Muscle of arm (tissue), 14 donors: ENCODE measurements at places on chromosomes 6 and 20. TPM values are rescaled to one million over a fixed set of nuclear protein-coding genes. Genes with fewer than 3 reads are reported as not detected.
A peak's percentile ranks its signal among the peaks of the same experiment; 100 is the strongest.

DNA sequence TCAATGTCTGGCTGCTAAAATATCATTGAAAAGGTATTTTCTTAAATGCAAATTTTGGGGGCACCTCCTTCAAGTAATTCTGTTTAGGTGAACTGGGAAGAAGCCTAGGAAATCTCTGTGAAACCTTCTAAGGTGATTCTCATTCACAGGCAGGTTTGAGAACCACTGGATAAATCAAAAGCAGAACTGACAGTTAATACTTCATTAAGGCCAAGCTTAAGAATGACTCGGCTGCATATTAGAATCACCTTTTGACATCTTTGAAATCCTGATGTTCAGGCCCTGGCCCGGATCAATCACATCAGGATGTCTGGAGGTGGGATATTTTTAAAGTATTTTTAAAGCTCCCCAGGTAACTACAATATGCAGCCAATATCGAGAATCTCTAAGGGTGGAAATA is 50.6 kb downstream of the FKBP1C start:
- DNase-seq = no peak

DNA sequence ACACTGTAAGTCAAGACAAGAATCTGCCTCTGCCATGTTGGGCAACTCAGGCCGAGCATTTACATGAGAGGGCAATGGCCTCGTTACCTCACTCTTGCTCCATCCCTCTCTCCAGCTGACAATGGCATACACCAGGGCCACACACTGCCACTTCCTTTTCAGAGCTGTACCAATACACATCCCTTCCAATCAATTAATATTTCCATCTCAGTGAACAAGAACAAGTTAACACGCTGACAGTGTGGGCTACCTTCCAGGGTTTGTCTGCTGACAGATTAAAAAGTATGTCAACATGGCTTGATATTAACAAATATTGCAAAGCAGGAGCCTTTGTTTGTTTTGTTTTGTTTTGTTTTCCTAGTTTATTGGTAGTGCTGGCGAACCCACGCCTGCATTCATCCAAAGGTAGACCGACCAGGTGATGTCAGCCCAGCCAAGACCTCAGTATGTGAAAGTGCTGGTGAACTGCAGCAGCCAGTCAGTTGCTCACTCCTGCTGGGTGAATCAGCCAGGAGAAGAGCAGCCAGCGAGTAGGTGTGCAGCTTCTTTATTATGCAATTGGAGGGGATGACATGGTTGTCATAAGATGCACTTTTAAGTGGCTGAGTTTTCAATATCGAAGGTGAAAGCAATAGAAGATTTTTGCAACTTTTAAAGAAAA is 487.3 kb upstream of the JARID2 start:
- DNase-seq = no peak

- DNase-seq = no peak
Observed at GRCh38 chr20:51220293-51220706, 197.4 kb upstream of the KCNG1 start.

DNA sequence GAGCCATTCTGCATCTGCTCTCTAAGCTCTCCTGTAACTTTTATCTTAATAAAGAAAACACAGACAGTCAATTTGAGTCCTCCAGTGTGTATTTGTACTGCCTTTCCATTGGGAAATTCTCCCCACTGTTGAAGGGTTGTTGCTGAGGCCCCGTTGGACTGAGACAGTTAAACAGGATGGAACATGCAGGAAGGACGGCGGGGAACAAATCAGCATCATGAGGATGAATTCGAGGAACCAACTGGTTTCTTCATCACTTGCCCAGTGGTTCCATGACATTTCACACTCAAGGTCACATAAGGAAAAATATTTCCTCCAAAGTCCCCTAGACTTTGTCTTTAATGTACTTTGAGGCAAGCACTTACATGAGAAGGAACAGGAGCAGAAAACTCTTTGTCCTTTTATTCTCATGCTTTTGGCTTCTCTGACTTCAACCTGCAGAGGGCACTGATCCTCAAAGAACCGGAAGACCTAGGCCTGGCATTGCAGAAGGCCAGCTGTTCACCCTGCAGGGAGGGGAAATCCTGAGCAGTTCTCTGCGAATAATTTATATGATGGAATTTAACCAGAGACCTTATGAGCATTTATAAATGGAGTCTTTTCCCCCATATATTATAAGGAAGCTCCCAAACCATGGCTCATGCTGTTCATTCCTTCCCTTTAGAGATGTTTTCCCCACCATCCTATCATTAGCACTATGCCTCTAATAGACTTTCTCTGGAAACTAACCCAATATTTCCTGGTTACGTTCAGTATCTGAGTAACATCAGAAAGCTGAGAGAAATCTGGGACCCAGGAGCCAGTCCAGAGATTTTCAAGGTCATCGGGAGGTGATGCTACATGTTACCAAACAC is 55.2 kb upstream of the ADGRF1 start:
- DNase-seq = peak; percentile 56

DNA sequence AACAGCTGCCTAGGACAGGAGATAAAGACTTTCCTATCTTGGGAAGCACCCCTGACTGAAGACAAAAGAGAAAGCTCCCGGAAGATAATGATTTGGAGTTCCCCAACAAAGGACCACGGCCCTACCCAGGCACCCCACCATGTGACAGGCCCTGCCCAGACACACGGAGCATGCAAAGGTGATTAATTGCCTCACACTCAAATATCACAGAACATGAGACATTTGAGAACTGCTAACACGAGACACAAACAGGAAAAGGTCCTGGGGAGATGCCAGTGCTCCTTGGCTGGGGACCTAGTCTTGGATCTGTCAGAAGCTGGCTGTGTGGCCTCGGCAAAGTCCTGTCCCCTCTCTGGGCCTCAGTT is 82.5 kb upstream of the PTPN1 start:
- no peak for DNase-seq

DNA sequence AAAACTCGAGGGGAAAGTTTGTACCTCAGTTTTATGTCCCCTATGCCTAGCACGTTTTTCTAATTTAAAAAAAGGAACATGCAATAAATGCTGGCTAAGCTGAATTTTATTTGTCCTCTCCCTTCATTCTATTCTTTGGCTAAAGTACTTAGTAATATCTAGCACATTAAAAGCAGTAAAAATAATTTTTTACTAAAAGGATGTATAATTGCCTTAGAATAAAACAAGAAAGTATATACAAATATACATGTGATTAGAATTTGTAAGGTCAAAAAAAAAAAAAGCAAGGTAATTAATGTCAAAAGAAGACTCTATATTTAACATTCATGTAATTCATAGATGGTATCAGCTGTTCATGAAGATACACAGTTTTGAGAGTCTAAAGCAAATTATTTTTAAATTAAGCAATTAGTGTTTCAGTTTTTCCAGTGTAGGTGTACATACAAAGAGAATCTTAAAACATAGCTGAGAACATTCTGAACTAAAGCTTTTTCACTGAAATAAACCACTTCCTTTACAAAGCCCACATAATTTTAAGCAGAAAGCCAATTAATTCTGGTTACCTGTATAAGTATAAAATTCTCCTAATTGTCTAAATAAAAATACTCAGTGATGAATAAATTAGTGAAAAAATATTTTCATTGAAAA is 32.4 kb downstream of the HBS1L start:
- DNase-seq = no peak

GRCh38 chr6:44933108-44933507 is 395.0 kb upstream of the RUNX2 start:
- no peak for DNase-seq

DNA sequence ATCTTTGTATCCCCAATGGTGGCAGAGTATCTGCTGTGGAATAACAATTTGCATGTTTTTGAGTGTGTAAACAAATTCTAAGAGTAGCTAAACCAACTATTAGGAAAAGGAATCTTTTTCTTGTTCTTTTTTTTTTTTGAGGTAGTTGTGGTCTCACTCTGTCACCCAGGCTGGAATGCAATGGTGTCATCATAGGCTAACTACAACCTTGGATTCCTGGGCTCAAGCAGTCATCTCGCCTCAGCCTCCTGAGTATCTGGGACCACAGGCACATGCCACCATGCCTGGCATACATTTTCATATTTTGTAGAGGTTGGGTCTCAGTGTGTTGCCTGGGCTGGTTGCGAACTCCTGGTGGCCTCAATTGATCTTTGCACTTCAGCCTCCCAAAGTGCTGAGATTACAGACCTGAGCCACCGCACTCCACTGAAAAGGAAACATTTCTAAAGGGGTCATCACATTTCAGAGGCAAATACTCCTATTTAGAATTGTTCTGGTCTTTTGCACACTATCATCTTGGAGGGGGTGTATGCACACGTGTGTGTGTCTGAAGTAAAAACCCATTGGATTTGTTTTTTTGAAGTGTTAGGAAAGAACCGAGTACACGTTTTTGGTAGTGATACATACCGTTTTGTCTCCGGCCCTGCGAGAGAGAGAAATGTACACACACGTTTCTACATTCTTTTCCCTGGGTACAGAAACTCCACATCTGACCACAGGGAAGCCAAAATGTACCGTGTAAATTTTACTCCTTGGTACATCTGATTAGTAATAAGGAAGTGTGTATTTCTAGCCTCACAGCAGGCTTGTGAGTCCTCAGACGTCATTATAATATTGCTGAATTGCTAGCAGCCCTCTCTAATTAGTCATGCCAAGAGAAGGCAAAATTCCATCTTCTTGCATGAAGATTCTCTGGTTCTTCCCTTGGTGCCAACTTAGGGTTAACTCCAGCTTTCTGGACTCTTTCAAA is 183.6 kb downstream of the JARID2 start:
- DNase-seq = no peak

- DNase-seq = no peak
Observed at GRCh38 chr20:53129563-53129962, 157.4 kb downstream of the TSHZ2 start.

DNA sequence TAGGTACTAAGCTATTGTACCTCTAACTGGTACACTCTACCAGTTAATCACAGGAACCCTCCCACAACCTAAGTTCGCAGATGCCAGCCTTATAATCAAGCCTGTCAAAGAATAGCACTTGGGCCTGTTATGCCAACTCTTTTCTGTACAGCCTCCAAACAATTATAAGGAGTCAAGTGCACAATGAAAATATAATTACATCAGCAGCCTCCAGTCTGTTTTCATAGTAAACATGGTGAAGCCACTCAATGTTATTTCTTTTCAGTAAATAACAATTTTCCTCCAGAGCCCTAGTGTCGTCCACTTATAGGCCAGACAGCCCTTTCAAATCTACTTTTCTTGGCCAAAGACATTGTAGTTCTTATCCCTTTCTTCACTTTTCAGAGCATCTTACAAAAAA is 82.7 kb upstream of the CARMIL1 start:
- DNase-seq = no peak

DNA sequence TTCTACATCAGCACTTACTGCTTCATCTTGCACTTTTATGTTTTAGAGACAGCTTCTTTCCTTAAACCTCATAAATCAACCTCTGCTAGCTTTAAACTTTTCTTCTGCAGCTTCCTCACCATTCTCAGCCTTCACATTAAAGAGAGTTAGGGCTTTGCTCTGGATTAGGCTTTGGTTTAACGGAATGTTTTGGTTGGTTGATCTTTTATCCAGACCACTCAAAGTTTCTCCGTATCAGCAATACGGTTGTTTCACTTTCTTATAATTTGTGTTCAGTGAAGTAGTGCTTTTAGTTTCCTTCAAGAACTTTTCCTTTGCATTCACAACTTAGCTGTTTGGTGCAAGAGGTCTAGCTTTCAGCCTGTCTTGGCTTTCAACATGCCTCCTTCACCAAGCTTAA is 40.4 kb downstream of the DNAAF9 start:
- DNase-seq = no peak

- peak; percentile 52 for DNase-seq
Observed at GRCh38 chr6:33118525-33119123, 42.8 kb downstream of the HLA-DPB1 start.

DNA sequence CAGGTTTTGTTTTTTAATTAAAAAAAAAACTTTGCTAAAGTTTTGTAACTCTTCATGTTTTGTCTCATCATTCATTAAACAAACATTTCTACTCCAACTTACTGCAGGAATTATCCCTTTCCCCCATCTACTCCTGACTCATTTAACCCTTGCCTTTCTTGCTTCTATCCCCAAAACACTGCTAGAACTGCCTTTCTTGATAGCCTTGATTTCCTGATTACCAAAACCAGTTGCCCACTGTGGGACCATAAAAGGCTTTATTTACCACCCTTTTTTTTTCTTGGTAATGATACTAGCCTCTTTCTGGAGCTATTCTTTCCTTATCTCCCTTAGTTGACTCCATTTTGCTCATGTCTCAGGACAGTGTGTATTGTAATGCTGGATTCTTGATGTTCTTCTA is 15.3 kb downstream of the AFDN start:
- no peak for DNase-seq

GRCh38 chr6:84453499-84453898 is 226.1 kb upstream of the CEP162 start:
- DNase-seq = no peak

- DNase-seq = no peak
Observed at GRCh38 chr6:151384151-151384550, 7.2 kb downstream of the ZBTB2 start.

GRCh38 chr6:53818858-53819609 is 24.2 kb downstream of the LRRC1 start:
- DNase-seq = no peak

DNA sequence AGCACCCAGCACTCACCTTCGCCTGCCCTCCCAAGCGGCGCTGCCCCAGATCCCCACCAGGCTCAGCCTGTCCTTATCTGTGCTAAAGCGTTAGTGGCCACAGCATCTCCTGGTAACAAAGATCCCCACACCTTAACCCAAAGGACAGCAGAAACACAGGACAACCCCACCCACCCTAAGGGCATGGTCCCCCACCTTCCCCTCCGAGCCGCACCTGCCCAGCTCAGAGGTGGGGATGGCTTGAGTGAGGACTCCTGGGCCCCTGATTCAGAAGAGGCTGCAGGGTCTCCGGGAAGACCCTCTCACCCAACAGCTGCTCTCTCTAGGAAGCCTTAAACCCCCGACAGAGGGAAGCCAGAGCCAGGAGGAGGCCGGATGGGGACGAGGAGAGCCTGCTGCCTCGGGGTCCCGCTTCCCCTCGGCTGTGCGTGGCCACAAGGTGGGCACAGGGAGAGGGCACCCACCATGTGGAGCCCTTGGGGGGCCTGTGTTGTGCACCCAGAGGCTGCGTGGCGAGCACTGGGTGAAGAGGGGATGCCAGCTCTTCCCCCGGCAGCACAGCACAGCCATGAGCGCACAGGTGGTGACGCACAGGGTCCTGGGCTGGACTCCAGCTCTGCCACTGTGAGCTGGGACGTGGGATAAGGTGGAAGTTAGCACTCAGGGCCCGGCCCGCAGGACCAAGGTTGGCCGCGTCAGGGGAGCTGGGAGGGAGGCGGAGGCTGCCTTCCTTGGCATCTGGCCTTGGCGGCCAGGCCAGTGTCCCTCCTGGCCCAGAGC is 31.9 kb upstream of the MRGBP start:
- no peak for DNase-seq

DNA sequence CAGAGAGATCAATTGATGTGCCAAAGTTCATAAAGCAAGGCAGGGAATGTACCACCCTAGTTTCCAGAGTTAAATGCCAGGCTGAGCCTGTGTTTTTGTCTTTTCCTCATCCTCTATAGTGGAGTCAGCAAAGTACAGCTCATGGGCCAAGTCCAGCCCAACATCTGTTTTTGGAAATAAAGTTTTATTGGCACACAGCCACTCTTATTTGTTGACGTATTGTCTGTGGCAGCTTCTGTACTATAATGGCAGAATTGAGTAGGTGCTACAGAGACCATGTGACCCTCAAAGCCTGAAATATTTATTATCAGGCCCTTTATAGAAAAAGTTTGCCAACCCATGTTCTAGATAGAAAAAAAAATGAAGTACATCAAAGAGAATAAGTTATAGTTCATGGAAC is 187.0 kb downstream of the TSHZ2 start:
- DNase-seq = no peak

GRCh38 chr6:147132889-147133288 is 71.3 kb upstream of the STXBP5 start:
- DNase-seq = no peak

The NRSN1 gene
- not detected for polyA plus RNA-seq

The PSORS1C2 gene
- polyA plus RNA-seq = not detected

The MUC21 gene
- polyA plus RNA-seq = not detected

The PACSIN1 gene
- polyA plus RNA-seq = 1.1 TPM

The HLA-DPA1 gene
- polyA plus RNA-seq = 13.6 TPM
